ENCODE measurements at places on chromosomes 12 and 14.

DNA sequence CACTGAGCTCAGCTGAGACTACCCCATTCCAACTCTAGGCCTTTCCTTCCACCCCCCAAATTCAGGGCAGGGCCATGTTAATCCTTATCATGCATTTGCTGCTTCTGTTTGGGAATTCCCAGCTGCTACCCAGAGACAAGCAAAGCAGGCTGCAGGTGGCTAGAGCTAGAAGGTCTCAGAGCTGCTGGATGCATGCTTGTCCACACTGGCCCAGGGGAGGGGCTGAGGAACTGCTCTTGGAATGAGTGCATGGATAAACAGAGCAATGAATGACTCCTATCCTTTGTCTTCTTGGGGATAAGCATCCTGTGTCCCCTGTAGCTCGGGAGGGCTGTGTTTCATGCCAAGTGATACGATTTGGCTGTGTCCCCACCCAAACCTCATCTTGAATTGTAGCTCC, 136.8 kb upstream of the NOS1 start:
- DNase-seq, result no peak

DNA sequence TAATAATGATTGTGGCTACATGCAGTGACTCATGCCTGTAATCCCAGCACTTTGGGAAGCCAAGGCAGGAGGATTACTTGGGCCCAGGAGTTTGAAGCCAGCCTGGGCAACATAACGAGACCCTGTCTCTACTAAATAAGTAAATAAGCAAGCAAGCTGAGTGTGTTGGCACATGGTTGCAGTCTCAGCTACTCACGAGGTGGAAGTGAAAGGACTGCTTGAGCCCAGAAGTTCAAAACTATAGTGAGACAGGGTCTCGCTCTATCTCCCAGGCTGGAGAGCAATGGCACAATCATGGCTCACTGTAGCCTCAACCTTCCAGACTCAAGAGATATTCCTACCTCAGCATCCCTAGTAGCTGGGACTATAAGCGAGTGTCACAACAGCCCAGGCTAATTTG, 64.7 kb downstream of the RPS6KA5 start:
- DNase-seq, result no peak

GRCh38 chr12:53051058-53051880, 1.4 kb downstream of the TNS2 start:
- no peak for DNase-seq

GRCh38 chr12:64582114-64582513, 28.2 kb upstream of the RASSF3 start:
- DNase-seq, result no peak

Data from GM12864 (cell line).